ENCODE measurements at places on chromosomes 5 and 9. TPM values are rescaled to one million over a fixed set of nuclear protein-coding genes. Genes with fewer than 3 reads are reported as not detected.

CCL27 gene
- total RNA-seq, result not detected

SLC4A9 gene
- total RNA-seq, result not detected

MELK gene
- total RNA-seq, result 2.2 TPM

LCN1 gene
- total RNA-seq, result not detected

MYOZ3 gene
- 2.8 TPM for total RNA-seq

CRHBP gene
- 3.2 TPM for total RNA-seq

FST gene
- total RNA-seq, result 3.9 TPM

CD180 gene
- total RNA-seq, result 0.85 TPM

AJM1 gene
- 7.3 TPM for total RNA-seq

ARL14EPL gene
- total RNA-seq, result not detected

- no peak for DNase-seq
Observed at GRCh38 chr5:179817890-179818745, 2.6 kb upstream of the SQSTM1 start.

- no peak for DNase-seq
Observed at GRCh38 chr5:94693845-94694370, 75.4 kb downstream of the SLF1 start.

GRCh38 chr5:167840527-167841130 lies 450.8 kb upstream of the WWC1 start:
- no peak for DNase-seq

- DNase-seq, result no peak
Observed at GRCh38 chr5:3353561-3353960, 242.1 kb upstream of the IRX1 start.

GRCh38 chr9:120735415-120736126 lies 21.3 kb upstream of the MEGF9 start:
- no peak for DNase-seq

DNA sequence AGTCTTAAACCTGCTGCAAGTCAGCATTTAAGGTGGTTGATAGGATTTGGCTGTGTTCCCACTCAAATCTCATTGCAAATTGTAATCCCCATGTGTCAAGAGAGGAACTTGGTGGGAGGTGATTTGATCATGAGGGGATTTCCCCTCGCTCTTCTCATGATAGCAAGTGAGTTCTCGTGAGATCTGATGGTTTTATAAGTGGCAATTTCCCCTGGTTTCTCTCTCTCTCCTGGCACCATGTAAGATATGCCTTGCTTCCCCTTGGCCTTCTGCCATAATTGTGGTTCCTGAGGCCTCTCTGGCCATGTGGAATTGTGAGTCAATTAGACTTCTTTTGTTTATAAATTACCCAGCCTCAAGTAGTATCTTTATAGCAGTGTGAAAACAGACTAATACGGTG lies 84.3 kb upstream of the SMC2 start:
- no peak for DNase-seq

DNA sequence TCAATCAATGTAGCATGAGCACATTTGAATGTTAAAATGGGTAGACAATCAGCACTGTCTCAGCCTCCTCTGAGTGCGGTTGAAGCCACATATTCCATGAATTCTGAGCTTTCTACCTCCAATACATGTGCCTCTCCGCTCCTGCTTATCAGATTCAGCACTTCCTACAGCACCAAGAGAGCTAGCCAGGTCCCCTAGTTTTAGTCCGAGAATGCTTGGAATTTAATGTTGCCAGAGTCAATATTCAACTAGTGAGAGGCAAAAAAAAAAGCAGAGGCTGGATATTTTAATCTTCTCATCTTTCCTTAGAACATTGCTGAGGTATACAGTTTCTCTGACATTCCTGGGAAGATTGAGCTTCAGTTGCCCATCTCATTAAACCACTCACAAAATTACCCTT lies 1979.1 kb upstream of the CDH9 start:
- no peak for DNase-seq

- DNase-seq, result no peak
Observed at GRCh38 chr9:18473652-18474279, at the start of gene ADAMTSL1. ADAMTSL1 (plus strand) TSS chr9:18474153; CDS start chr9:18474233, 80 bp downstream.

DNA sequence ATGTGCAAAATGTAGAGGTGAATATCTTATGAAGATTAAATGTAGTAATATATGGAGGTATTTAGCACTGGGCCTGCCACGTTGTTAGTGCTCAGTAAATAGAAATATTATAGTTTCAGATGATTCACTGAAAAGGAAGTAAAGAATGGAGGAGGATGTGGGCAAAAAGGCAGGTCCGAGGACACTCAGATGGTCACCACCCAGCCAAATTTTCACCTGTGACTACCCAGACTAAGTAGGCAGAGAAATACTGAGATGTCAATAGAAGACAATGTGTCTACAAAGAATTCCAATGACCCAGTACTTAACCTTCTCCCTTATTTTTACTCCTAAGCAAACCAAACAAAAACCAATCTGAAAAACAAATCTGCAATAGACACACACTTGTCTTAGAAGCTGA lies 70.3 kb upstream of the ATP10B start:
- no peak for DNase-seq

DNA sequence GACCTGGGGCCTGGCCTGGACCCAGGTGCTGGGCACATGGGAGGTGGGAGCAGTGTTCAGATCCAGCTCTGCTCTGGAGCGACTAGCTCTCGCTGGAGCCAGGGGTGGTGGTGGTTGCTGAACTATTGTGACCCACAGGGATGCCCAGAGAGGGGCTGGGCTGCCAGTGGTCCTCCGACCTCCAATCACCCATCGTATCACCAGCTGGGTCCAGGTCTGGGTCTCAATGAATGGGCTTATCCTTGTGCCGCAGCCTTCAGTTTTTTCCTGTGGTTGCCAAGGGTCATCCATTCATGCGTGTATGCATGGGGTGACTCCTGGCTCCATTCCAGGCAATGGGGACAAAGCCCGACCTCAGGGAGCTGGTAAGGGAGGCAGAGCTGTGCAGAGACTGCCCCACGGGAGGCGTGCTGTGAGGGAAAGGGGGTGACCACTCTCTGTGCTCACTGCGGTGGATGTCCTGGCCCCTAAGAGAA lies 68.6 kb upstream of the RNF130 start:
- no peak for DNase-seq

DNA sequence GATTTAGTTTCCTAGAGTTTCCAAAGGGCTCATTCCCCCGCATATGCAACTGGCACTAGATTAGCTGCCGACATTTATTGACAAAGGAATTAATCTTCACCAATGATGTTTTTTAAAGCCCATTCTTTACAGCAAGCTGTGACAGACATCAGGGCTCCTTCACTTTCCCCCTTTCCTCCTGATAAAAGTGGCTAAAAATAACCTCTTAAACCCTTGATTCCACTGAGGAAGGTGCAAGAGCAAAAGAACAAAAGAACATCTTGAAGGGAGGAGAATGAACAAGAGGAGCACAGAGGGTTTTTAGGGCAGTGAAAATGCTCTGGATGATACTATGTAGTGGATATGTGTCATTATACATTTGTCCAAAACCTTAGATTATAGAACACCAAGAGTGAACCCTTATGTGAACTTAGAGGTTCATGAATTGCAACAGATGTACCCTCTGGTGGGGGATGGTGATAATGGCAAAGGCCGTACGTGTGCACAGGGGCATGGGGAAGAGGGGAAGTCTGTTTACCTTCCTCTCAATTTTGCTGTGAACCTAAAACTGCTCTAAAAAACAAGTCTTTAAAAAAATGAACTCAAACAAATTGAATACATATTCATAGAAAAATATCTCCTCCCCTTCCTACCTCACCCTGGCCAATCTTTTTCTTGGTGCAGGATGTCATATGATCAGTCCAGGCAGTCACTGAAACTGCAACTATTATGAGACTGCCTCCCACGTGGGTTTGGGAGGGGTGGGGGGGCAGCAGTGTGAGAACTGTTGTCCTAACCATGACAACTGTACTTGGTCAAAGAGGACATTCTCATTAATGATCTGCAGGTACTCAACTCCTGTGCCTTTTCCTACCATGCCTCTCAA lies 83.0 kb downstream of the MARCHF3 start:
- no peak for DNase-seq

DNA sequence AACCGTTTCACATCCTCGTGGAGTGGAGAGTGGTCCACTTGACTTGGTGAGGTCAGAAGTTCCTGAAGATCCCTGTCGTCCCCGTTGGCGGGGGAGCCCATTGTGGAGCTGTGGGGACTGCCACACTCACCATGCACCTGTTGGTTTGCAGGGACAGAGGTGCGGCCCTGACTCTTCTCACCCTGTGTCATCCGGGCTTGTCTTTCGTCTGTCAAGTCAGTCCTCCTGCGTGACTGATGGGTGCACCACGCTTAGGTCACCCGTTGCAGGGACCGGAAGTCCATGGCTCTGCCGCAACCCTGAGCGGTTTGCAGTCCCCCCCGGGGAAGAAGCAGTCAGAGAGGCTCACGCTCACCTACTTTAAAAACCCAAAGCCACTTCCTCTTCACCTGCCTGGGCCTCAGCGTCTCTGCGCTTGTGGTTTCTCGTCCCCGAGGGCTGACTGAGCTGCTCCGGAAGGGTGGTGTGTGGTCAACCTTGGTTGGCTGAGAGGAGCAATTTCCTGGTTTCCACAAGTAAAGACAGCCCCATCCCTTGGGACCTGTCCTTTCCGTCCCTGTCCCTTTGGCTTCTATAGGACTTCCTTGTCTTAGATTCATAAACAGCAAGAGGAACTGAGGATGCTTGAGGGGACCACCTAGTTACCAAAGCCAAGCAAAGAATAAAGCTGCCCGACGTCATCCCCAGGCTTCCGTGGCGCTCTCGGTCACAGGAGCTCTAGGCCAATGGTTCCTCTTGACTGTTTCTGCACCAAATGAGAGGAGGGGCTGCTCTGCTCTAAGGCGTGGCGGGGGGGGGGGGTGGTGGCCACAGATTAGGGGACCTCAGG lies 53.2 kb downstream of the USP20 start:
- DNase-seq, result no peak
